ENCODE measurements at places on chromosomes 5 and 9.
A peak's percentile ranks its signal among the peaks of the same experiment; 100 is the strongest.

GRCh38 chr5:108380531-108381349 is 1.2 kb downstream of the FBXL17 start:
- DNase-seq = no peak

DNA sequence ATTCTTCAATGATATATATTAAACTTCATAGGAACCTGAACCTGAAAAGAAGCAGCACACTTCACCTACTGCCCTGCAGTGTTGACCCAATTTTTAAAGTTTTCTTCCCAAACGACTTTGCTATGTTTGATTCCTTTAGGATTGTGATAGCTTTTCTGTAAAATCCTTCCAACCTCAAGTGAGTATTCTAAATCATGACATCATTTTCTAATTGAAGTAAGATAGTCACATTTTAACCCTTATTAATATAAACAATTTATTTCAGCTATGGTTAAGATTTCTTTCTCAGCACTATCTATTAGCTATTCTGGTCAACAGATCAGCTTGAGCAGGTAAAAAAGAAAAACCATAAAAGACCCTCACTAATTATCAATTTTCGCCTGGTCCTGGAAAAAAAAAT is 162.0 kb downstream of the SMARCA2 start:
- DNase-seq = no peak

DNA sequence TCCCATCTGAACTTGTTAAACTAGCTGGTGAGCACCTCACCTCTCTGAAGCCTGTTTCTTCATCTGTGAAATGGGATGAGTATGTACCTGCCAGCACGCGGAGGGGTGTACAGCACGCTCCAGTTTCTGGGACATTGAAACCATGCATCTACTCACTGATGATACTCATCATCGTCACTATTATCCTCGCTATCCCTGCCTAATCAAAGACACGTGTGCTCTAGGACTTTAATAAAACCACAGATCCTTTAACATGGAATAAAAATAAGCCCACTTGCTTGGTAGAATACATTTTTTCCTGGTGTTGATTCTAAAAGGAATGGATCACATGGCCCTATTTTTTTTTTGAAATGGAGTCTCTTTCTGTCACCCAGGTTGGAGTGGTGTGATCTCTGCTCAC is 37.3 kb upstream of the POMT1 start:
- no peak for DNase-seq

DNA sequence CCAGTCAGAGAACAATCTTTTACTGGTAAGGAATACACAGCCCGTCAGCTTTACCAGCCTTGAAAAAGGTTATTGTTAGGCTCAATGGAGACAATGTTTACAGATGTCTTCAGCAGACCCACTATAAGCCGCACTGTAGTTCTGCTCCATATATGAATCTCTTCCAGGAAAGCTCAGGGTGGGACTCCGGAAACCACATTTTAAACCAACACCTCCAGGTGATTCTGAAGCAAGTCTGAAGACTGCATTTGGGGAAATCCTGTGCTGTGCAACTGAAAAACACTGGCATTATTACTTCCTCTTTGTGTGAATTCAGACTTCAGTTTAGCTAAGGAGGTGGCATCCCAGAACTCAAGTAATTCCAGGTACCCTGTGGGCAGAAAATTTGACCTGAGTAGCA is 3.5 kb downstream of the GZMK start:
- DNase-seq = no peak

GRCh38 chr9:68999393-69000105 is 14.4 kb downstream of the PRKACG start:
- peak; percentile 20 for DNase-seq

DNA sequence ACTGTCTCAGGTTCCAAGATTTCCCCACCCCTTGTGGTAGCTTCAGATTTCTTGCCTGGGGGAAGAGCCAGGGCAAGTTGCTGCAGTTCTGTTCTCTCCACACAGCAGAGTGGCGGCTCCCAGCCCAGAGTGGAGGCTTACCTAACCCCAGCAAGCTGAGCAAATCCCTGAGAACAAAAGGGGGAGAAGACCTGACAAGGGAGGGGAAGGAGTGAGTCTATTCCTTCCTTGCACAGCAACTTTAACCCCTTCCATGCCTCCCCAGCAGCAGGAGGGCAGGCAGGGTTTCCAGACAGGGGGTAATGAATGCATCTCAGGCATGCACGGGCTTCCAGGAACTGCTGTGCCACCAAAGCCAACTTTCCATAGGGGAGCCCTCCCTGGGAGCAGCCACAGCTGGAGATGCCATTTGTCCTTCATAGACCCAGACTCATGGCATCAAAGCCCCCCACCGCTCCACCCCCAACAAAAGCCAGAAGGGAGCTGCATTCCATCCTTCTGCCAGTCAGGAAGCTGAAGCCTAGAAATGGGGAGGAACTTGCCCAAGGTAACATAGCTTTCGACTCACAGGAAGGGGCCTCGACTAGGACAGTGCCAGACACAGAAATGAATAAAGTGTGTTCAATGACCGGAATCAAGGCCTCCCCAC is 28.8 kb upstream of the FAT2 start:
- no peak for DNase-seq

DNA sequence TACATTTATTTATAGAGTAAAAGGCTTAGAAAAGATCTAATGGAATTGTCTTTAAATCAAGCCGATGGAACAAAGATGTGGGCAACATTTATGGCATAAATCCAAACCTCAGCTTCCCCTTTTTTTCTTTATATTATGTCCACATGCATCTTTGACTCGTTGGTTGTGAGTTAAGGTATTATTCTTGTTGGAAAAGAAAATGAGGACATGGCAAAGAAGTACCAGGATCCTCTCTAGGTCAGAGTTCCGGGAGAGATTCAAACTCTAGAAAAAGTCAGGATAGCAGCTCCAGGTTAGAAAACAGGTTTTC is 508 bp upstream of the NME5 start:
- no peak for DNase-seq

- no peak for DNase-seq
These were observed 422 bp upstream of the TRIM32 start for GRCh38 chr9:116686693-116687073.

GRCh38 chr5:122101636-122102285 is 23.7 kb upstream of the LOX start:
- peak; percentile 44 for DNase-seq

DNA sequence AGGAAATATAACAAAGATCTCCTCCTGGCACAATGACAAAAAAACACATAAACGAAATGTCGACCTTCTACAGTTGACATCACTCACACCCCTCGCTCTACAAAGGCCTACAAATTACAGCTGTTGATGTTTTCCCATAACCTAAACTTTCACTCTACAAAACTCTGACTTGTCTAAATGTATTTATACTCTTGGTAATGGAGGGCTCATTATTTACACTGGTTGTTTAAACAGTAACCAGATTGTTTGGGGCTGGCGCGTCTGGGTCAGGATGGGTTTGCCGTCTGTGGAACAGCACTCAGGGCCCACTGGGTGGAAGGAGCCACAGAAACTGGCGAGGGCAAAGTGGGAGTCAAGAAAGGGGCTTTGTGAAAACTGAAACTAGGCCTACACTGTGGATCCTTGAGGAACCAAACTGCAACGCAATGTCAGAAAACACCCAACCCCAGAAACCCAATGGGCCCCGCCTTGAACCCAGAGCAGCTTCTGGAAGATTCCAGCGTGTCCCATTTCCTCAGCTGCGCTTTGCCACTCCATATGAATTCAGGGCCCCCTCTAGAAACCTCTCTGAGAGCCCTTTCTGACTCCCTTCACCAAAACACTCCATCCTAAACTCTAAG is 136.7 kb downstream of the ROR2 start:
- no peak for DNase-seq

- no peak for DNase-seq
These were observed 30.9 kb upstream of the CPEB4 start for GRCh38 chr5:173857234-173857633.

DNA sequence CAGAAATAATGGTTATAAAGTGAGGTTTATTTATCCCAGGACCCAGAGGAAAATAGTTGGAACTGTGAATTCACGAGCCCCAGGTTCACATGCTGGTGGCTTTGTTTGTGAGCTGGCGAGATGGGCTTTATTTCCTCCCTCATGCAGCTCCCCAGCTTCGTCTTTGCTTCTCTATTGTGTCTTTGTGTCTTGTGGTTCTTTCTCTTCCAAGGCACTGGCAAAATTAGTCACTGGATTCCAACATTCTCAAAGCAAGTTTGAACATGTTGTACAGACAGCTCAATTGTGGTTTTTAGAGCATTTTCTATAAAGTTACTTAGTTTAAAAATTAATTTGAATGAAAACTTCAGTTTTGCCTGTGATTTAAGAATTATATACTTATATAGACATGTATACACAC is 7.2 kb downstream of the NDUFS6 start:
- DNase-seq = no peak

DNA sequence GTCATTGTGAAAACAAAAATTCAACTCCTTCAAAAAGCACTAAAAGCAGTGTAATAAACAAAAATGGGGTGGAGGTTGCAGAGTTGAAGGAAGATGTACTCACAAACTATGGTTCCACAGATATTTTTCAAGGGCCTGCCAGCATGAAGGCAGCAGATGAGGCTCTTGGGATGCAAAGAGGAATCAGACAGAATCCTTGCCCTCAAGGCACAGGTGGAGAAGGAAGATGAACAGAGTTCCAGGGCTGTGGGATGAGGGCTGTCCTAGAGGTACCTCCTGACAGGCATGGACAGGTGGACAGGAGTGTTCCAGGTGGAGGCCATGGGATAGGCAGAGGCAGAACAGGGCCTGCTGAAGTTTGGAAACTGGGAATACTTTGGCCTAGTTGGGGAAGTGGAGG is 140.5 kb upstream of the ANKH start:
- DNase-seq = no peak

- no peak for DNase-seq
These were observed 16.1 kb downstream of the SV2C start for GRCh38 chr5:76099286-76099702.

GRCh38 chr9:89639367-89639795 is 34.6 kb downstream of the GADD45G start:
- DNase-seq = peak; percentile 74
